NK-92 treated with Interleukin-12 subunit alpha and Interleukin-12 subunit beta, amount 100 ng/mL, for 24 hours (cell line): ENCODE measurements at places on chromosomes 4 and X.

- no peak for DNase-seq
These were observed 96.2 kb downstream of the RBM46 start for GRCh38 chr4:154877110-154877760.

GRCh38 chrX:68669871-68670270, 22.4 kb downstream of the STARD8 start:
- no peak for DNase-seq

GRCh38 chr4:60482921-60483351, 717.2 kb upstream of the ADGRL3 start:
- DNase-seq = no peak

- no peak for DNase-seq
These were observed 281.0 kb downstream of the LDB2 start for GRCh38 chr4:16617435-16617834.

DNA sequence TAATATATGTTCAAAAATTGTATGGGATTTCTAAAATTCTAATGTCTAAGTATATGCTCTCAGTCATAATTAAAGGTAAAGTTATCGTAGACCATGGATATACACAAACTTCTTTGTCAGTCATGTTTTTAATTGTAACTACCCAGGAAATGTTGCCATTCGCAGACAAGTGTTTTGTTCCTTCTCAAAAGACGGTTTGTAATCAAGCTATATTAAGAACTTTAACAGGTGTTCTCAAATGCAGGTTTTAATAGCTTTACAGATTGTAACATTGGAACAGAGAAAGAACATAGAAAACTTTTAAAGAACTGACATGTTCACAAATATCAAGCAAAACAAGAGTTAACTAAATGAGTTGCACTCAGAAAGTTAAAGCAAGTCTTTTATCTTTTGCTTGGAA, 58.9 kb downstream of the KDM5C start:
- DNase-seq = no peak

GRCh38 chrX:19122641-19123009, 357 bp upstream of the ADGRG2 start:
- no peak for DNase-seq

- no peak for DNase-seq
These were observed 99.6 kb upstream of the FGF16 start for GRCh38 chrX:77347572-77347971.

GRCh38 chrX:144334577-144334976, 450.7 kb downstream of the UBE2NL start:
- DNase-seq = no peak

GRCh38 chrX:29461039-29461438, 754.3 kb upstream of the MAGEB2 start:
- DNase-seq = no peak

- no peak for DNase-seq
These were observed 1038.4 kb upstream of the PABPC4L start for GRCh38 chr4:135239964-135240363.

GRCh38 chrX:16469870-16470269, 180.1 kb upstream of the S100G start:
- DNase-seq = no peak

DNA sequence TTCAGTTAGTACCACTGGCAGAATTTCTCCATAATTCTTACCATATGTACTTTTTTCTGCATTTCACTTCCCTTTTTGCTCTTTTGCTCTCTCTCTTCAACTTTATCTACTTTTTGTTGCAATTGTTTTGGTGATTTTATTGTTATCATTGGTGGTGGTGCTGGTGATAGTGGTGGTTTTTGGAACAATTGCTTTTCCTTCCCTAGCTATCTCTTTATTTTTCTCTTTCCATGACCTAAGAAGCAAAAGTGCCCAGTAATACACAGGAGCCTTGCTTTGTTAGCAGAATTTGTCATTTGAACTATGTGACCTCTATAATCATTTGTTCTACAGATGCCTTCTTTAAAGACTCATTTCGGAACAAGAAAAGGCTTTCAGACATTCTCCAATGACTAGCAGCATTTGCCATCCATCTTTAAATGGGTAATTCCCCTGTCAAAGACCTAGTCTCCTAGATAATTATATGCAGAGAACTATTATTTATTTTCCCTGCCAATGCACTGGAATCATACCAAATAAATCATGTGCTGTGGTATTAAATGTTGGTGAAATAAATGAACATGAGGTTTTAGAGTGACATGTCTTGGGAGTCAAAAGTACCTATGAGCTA, 154.5 kb downstream of the GASK1B start:
- DNase-seq = no peak

DNA sequence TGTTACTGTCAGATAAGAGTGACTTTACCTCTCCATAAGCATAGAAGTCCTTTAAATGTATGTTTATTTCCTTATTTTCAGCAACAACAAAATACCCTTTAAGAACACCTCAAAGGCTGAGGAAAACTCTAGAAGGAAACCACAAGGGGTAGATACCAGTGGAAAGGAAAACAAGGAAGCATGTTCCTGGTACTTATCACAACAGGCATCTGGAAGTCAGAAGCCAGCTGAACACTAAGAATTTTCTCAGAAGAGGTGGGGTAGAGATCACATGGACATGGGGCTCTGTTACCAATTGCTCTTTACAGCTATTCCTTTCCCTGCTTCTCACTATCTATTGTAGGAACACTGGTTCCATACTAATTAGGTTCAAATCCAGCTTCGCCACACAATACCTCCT, 51.5 kb upstream of the BEND2 start:
- DNase-seq = no peak

DNA sequence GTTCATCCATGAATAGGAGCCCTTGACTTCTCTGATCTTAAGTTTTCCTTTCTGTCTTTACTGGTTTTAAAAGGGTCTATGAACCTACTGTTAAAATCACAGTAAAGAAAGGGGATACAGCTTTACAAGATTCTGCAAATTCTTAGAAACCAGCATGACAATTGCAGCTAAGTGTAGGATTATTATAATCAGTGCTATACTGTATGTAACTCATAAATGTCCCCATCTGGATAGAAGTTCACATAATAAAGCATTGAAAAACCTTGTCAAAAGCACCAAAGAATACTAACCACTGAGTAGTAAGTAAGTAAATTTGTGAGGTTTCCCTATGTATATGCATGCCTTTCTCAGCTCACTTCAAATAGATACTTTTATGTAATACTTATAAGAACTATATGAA, 724.6 kb downstream of the CENPC start:
- DNase-seq = no peak

GRCh38 chr4:153976954-153977353, 188.1 kb upstream of the SFRP2 start:
- DNase-seq = no peak

DNA sequence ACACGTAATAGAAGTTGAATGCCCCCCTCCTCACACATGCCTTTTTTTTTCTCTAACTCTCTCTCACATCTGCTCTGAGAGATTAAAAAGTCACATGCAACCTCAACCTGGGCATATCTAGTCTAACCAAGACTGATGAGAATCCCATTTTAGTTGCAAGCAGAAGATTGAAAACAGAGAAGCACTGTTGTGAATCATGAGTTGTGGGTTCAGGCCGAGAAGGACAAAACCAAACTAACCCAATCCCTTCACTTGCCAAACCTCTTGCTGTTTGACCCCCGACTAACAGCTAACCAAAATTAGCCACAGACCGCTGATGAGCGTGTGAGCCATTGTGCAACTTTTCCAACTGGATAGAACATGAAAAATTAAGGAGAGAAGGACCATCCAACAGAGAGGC, 31.8 kb downstream of the CXCL1 start:
- no peak for DNase-seq

GRCh38 chr4:138311771-138312535, 69.8 kb upstream of the SLC7A11 start:
- DNase-seq = no peak

DNA sequence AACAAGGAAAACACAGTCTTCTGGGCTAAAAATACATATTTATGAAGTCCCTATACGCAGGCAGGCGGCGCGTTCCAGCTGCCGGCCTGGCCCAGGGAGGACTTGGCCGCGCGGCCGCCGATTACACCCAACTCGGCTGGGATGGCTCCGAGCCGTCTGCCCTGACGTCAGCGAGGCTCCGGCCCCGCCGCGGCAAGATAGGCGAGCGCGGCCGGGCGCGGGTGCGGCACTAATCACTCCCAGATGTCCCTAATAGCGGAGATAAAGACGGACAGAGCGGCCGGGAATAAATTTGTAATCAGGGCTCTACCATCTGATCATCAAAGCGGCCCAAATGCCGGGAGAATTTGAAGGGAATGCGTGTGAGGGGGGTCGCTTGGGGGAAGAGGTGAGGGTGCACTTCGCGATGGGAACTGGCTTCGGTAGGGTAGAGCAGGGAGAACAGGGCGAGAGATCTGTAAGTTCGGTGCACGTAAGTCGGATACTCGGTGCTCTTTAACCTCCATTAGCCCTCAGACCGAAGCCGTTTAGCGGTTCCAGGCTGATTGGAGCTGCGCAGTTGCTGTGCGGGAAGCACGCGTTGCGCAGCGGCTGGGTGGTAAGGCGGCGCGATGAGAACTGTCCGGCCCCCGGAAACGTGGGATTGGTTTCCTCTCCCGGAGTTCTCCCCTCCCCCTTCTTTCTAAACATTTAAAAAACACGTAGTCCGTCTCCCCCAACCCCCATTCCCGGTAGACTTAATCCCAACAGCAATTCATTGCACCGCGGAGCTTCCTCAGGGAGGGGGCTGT, 7.7 kb downstream of the HAND2 start:
- DNase-seq = no peak

DNA sequence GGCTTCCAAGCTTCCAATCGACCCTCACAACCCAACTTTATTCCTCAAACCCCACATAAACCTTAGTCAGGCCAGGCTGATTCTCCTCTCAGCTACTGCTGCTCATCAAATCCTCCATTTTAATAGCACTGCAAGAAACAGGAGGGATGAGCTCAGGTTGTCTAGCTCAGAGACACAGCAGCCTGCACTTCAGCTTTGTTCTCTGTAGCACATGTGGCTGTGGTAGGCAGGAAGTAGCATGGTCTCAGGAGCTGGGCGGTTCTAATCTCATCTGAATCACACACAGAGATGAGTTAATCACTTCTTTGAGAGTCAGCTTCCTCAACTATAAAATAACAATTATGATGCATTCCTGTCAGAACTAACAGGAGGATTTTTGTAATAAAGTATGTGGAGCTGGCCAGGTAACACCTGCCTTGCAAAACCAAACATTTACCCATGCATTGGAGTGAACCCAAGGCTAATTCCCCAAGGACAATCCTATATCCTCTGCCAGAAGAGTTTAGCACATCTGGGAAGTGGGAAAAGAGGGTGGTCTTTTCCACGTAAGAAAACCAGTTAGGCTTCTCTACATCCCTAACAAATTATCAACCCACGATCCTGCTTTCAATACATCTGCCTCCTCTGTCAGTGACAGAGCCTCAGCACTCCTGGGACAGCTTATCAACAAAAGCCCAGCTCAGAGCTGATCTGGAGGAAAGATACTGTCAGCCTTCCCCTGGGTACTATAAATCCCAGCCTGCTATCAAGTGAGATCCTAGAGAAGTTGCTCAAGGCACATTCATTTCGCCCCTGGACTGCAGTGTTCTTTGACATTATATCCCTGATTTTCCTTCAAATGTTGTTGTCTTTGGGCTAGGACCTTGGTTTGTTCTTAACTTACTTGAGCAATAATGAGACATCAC, 32.8 kb downstream of the ELOVL6 start:
- DNase-seq = peak; percentile 18

DNA sequence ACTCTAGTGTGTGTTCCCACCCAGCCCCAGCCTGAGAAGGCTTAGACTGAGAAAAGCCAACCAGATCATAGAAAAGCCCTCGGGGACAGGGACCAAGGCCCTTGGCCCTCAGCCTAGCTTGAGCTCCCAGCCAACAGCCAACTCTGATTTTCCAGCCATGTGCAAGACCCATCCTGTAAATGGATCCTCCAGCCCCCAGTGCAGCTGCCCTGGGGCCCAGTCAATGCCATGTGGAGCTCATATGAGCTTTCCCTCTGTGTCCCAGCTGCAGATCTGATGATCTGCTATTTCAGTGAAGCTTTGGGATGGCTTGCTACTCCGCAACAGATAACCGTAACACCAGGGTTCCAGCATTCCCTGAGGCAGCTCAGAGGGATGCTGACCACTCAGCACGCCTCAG, 40.5 kb upstream of the CDKN2AIP start:
- DNase-seq = no peak

DNA sequence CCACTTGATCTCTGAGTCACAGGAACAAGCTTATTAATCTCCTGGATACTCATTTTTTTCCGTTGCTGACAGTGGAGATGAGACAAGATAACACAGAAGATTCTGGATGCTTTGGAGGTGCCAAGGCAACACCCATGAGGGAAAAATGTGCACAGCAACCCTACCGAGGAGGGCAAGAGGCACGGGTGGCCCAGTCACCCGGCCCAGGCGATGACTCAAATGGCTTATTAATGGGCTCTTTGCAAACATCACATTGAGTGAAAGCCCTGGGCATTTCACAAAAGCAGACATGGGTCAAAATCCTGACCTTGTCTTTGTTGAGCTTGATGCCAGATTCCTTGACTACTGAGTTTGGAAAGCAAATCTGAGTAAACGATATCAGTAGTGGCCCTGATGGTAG, 315.1 kb downstream of the STK32B start:
- no peak for DNase-seq

- DNase-seq = no peak
These were observed 99.1 kb upstream of the CBR4 start for GRCh38 chr4:169109035-169109675.

DNA sequence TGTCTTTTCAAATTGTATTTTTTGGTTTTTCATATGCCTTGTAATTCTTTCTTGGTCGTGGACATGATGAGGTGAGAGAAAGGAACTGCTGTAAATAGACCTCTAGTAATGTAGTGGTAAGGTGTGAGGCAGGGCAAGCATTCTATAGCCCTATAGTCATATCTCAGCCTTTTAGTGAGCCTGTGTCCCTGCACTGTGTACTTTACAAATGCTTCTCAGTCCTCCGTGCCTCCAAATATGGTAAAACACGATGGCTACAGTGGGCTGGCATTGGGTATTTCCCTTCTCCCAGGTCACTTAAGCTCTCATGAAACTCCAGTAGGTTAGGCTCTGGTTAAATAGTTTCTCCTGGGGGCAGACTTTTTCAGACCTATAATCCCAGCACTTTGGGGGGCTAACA, 57.9 kb upstream of the PLS3 start:
- no peak for DNase-seq

- no peak for DNase-seq
These were observed 91.9 kb upstream of the CPEB2 start for GRCh38 chr4:14910411-14910810.

- no peak for DNase-seq
These were observed 9.1 kb downstream of the WFS1 start for GRCh38 chr4:6278801-6279197.

GRCh38 chrX:103405009-103405333, 28.6 kb downstream of the BEX3 start:
- DNase-seq = no peak

- DNase-seq = no peak
These were observed 37.0 kb upstream of the ABCG2 start for GRCh38 chr4:88195328-88196012.

GRCh38 chr4:154497889-154498288, 6.3 kb upstream of the DCHS2 start:
- no peak for DNase-seq

GRCh38 chr4:118417325-118417724, 64.5 kb upstream of the PRSS12 start:
- DNase-seq = no peak

- no peak for DNase-seq
These were observed 68.8 kb upstream of the HGFAC start for GRCh38 chr4:3372933-3373465.

- DNase-seq = no peak
These were observed 7.1 kb downstream of the SMARCAD1 start for GRCh38 chr4:94214703-94215319.
